ENCODE measurements at places on chromosomes 5 and 9.

DNA sequence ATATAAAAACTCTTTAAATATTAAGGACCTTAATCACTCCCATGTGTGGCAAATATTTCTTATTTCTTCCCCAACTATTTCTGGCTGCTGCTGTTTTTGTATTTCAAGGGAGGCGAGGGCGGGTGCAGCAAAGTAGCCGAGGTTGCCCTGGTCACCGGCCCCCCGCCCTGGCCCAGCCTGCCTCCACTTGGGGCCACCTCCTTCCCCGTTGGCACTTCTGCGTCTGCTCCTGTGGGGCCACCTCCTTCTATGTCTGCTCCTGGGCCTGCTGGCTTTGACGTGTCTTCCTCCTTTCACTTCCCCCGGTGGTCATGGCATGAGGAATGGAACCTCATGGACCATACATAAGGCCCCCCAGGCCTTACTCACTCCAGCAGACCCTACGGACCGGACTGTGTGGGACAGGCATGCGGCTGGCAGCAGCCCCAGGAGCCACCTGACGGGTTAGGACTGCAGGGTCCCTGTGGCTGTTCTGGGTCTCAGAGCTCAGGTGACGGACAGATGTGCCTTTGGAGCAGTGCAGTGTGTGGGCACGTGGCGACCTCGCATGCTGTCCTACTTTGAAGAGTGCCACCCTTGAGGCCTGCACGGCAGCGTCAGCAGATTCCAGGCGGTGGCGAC lies 5.8 kb upstream of the ENTPD8 start:
- no peak overlapping the region for H3K4me3 ChIP-seq
- peaks cover 3% of the 10 kb centered on the region for H3K27me3 ChIP-seq
- H3K36me3 ChIP-seq, result no peaks in the 10 kb centered on the region
- H3K4me1 ChIP-seq, result peaks cover 8% of the 10 kb centered on the region
- no peak for DNase-seq

DNA sequence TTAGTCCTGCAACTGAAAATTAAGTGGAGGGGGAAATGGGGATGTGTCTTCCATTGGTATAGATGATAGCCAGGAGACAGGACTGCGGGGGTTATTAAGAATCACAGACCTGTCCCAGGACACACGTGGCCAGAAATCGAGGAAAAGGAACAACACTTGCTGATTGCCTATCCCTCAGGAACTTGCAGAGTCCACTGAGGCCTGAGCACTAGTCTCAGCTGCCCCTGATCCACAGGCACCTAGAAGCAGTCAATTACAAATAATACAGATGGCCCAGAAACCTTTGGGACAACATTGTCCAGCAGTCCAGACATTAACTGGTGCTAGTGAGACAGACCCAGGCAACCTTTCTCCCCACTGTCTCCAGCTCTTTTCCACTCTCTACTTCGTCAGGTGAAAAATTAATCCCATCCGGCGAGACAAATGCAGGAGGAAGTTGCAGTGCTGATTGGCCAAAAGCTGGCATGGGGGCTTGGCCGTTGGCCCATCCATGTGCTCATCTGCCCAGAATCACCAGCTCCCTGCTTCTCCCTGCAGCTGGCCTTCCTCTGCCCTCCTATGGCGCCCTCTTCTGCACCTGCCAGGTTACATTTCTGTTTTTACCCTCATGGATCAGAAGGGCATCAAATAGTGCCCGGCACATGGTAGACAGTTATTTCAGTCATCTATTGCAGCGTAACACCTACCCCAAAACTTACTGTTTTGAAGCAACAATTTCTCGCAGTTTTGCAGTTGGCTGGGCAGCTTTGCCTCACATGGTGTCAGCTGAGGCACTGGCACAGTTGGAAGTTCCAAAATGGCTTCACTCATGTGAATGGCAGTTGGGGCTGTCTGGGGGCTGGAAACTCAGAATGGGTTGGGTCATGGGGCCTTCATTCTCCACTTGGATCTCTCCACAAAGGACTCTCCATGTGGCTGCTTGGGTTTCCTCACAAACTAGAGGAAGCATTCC lies 3.6 kb upstream of the B4GALT1 start:
- no peak overlapping the region for H3K27ac ChIP-seq
- DNase-seq, result peak; percentile 53
- peaks cover 25% of the 10 kb centered on the region for H3K4me1 ChIP-seq
- no peaks in the 10 kb centered on the region for H3K36me3 ChIP-seq
- H3K27me3 ChIP-seq, result no peaks in the 10 kb centered on the region

GRCh38 chr9:125655691-125656410 lies 51.2 kb downstream of the MAPKAP1 start:
- H3K27ac ChIP-seq, result no peak overlapping the region
- DNase-seq, result no peak
- H3K4me3 ChIP-seq, result no peak overlapping the region
- H3K4me1 ChIP-seq, result peaks cover 18% of the 10 kb centered on the region
- H3K36me3 ChIP-seq, result peaks cover 5% of the 10 kb centered on the region

DNA sequence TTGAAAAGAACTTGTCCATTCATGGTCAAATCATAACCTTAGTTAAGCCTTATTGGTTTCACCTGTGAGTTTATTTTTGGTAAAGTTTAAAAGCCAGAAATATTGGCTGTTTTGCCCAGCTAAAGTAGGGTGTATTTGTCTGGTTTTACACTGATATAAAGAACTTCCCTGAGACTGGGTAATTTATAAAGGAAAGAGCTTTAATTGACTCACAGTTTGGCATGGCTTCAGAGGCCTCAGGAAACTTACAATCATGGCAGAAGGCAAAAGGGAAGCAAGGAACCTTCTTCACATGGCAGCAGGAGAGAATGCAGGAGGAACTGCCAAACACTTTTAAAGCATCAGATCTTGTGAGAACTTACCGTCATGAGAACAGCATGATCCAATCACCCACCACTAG lies 55.3 kb downstream of the JAKMIP2 start:
- H3K27ac ChIP-seq, result no peak overlapping the region
- H3K4me3 ChIP-seq, result no peak overlapping the region
- no peaks in the 10 kb centered on the region for H3K27me3 ChIP-seq
- DNase-seq, result no peak

- no peak overlapping the region for H3K4me3 ChIP-seq
- DNase-seq, result no peak
- H3K4me1 ChIP-seq, result peaks cover 9% of the 10 kb centered on the region
- H3K36me3 ChIP-seq, result no peaks in the 10 kb centered on the region
- no peak overlapping the region for H3K27ac ChIP-seq
Measured at GRCh38 chr9:37046683-37047082, 12.6 kb upstream of the PAX5 start.

DNA sequence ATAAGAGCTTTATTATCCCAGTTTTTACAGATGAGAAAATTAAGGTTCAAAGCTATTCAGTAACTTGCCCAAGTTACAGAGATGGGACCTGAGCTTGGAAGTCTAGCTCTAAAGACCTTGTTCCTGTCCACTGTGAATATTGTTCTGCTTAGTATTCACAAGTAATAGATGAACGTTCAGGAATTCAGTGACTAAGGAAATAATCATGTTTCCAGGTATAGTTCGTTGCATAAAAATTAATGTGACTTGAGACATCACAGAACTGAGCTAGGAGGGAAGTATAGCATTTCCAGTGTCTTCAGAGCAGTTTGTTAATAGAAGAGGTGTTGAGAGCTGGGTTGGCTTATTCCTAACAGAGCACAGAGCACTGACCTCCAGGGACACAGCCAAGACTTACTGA lies 136.1 kb downstream of the FGF1 start:
- no peak for DNase-seq
- H3K4me3 ChIP-seq, result no peak overlapping the region

DNA sequence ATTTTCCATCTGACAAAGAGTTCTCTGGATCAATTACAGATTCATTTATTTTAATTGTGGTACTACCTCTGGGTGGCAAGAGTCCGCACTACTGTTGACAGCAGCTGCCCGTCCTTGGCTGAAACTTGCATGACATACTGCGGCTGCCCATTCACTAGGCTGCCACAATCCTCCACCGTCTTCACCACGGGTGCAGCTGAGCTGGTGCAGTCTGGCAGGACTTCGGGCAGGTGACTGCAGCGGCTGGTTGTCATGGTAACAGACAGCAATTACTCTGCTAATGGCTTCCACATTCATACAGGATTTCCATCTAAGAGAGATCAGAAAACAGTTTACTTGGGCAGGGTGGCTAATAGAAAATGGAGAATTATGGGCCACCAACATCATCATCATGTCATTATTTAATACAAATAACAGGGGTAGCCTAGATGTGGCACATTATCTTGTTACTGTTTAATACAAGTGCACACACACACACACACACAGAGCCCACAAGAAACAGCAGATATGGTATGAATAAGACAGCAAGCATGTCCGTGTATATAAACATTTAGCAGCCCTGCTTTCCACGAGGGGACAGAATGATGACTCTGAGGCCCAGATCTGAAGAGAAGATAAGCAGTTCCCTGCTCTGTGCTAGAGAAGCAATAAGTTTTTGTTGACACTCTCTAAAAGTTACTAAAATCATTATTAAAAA lies 112.3 kb downstream of the MARCHF3 start:
- peaks cover 2% of the 10 kb centered on the region for H3K4me1 ChIP-seq
- no peak overlapping the region for H3K27ac ChIP-seq
- peaks cover 45% of the 10 kb centered on the region for H3K36me3 ChIP-seq

DNA sequence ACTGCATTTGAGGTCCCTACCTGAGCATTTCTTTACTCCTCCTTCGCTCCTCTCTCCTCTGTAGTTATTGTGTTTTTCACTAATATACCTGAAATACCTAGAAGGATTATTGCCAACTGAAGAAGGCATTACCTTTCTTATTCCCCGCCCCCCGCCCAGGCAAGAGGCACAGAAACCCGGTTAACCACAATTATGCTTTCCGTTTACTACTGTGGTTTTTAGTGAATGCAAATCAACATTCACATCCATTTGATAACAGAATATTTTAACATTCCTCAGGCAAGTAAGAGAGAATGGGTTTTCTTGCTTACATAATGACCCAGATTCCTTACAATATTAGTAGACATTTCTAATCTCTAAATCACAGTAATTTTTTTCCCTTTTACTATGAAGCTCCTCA lies 136.9 kb downstream of the PCSK5 start:
- H3K4me1 ChIP-seq, result no peaks in the 10 kb centered on the region
- H3K4me3 ChIP-seq, result no peak overlapping the region
- no peaks in the 10 kb centered on the region for H3K27me3 ChIP-seq
- no peak overlapping the region for H3K27ac ChIP-seq
- no peaks in the 10 kb centered on the region for H3K36me3 ChIP-seq

DNA sequence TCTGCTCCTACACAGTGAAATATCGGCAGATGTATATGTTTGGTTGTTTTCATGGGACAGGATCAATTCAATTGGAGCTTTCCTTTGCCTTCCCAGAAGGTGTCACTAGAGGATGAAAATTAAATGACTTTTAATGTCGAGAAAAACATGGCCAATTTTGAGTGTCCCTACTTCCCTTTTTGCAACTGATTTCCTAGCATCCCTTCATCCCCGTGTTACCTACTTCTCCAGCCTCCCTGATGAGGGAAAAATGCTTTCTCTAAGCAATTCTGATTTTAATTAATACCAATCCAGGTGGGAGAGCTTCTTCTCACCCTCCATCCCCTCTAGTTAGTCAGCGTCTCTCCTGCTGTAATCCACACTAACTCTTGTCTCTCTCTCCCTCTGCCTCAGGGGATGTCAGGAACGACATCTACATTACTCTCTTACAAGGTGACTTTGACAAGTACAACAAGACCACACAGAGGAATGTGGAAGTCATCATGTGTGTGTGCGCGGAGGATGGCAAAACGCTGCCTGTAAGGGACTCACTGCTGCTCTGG lies 64.9 kb downstream of the DOCK2 start:
- H3K27ac ChIP-seq, result peak overlapping the region; percentile 65
- H3K4me1 ChIP-seq, result peaks cover 39% of the 10 kb centered on the region
- no peaks in the 10 kb centered on the region for H3K27me3 ChIP-seq
- peaks cover 6% of the 10 kb centered on the region for H3K36me3 ChIP-seq
- H3K4me3 ChIP-seq, result no peak overlapping the region

GRCh38 chr5:176425138-176425537 lies 8.8 kb upstream of the CLTB start:
- no peaks in the 10 kb centered on the region for H3K36me3 ChIP-seq
- H3K4me3 ChIP-seq, result no peak overlapping the region

- H3K4me3 ChIP-seq, result no peak overlapping the region
- H3K4me1 ChIP-seq, result peaks cover 27% of the 10 kb centered on the region
- no peak overlapping the region for H3K27ac ChIP-seq
Measured at GRCh38 chr5:139523635-139524445, 37.3 kb upstream of the UBE2D2 start.

DNA sequence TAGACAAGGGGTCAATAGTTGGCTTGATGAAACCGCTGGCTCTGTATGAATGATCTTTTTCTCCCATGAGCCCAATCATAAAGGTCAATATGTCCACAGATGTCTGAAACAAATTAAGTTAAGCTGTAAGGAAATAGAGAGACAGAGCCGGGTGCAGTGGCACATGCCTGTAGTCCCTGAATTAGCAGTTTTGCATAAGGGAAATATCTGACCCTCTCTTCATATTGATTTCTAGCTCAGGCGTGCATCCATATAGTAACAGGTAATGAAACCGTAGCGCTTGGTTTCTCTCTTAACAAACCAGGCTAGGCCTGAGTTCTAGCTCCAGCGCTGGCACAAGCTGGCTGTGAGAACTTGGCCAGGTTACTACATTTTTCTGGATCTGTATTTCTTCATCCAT lies 118.1 kb upstream of the ERCC6L2 start:
- H3K4me3 ChIP-seq, result no peak overlapping the region
- H3K27ac ChIP-seq, result no peak overlapping the region
- H3K27me3 ChIP-seq, result peaks cover 3% of the 10 kb centered on the region
- no peaks in the 10 kb centered on the region for H3K4me1 ChIP-seq
- no peak for DNase-seq
- H3K36me3 ChIP-seq, result no peaks in the 10 kb centered on the region

GRCh38 chr5:74978345-74978744 lies 74.0 kb downstream of the GCNT4 start:
- no peak overlapping the region for H3K4me3 ChIP-seq
- H3K4me1 ChIP-seq, result no peaks in the 10 kb centered on the region
- no peaks in the 10 kb centered on the region for H3K36me3 ChIP-seq
- no peaks in the 10 kb centered on the region for H3K27me3 ChIP-seq
- DNase-seq, result no peak

- no peak for DNase-seq
- H3K27ac ChIP-seq, result no peak overlapping the region
- no peaks in the 10 kb centered on the region for H3K4me1 ChIP-seq
- no peak overlapping the region for H3K4me3 ChIP-seq
Measured at GRCh38 chr9:87793292-87793691, 67.4 kb downstream of the CTSL start.

DNA sequence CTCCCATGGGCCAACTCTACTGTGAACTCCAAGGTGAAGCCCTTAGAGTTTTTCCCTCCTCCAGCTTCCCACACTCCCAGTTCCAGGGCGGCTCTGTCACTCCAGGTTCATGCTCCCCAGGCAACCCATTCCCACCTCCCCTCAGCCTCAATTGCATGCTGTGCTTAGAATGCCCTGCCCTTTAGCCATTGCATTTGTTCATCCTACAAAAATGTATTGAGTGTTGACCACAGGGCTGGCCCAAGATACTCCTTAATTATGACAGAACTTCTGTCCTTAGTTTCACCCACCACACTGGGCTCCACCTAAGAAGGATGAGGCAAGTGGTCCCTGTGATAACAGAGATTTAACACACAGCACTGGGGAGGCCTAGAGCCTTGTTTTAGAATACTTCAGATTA lies 236.1 kb downstream of the ADAMTSL1 start:
- no peak overlapping the region for H3K4me3 ChIP-seq
- DNase-seq, result no peak
- H3K27me3 ChIP-seq, result no peaks in the 10 kb centered on the region
